Activated gamma-delta T cell treated with anti-CD3 and anti-CD28 coated beads, Interleukin-2, amount 50 U/mL, for 16 hours (primary cell): ENCODE measurements at places on chromosomes 11 and 22.

- DNase-seq: no peak
These were observed 1.2 kb downstream of the MICALL1 start for GRCh38 chr22:37907036-37907954.

DNA sequence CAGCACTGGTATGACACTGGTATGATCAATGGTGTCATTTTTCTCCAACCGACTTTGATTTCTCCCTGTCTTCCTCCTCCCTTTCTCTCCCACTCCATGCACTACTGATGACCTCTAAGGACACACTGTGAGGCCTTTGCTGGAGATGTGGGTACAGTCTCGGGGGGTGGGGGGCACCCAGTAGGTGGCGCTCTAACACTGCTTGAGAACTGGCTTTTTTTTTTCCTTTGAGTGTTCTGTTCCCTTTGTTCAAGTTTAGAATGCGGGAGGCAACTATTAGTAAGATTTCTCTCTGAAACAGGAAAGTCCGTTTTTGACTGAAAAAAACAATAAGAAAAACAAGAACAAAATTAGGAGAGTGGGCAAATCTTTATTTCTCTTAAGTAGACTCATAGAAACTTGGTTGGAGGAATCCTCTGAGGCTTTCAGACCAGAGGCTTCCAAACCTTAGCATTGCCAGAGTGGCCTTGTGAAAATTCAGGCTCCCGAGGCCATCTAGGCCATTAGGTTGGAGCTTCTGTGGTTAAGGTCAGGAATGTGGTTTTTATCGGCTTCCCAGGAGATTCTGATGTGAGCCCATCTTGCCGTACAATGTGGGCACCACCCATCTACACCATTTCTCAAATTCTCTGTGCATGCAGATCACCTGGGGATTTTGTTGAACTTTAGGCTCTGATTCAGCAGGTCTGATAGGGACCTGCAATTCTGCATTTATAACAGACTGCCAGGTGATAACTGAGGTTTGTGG lies 43.2 kb downstream of the PANX1 start:
- no peak for DNase-seq

- no peak for DNase-seq
These were observed 984.3 kb upstream of the CCDC90B start for GRCh38 chr11:84270466-84270865.

DNA sequence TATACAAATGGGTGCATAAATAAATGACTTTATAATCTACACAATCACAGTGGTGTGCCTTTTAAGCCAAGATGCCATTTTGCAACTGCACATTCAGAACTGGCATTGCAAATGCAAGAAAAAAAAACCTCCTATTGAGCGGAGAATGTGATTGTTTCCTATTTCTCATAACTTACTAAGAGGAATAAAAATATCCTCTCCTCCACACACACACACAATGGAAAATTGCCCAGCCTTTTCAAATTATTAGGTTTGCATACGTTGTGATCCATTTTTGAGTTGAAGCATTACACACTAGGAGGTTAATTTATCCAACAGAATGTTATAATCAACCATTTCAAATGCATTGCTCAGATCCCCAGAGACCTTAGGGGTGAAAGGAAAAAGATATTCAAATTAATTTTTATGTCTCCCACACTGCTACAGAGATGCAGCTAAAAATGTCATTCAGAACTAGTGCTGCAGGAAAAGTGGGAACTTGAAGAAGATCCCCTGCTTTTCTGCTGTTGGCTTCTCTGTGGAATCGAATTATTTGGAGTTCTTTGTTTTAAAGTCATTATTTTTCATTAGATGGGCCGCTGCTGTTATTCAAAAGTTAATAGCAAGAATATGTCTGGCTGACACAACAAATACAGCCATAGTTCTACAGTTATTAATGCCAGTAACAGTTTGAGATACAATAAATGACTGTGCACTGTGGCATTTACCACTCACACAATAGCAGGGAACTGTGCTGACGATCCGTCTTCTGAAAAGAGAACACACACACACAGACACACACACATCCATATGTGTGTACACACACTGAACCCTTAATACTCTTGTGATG lies 299.9 kb upstream of the ANO5 start:
- no peak for DNase-seq

- no peak for DNase-seq
These were observed 7.0 kb downstream of the MADD start for GRCh38 chr11:47276923-47277322.

DNA sequence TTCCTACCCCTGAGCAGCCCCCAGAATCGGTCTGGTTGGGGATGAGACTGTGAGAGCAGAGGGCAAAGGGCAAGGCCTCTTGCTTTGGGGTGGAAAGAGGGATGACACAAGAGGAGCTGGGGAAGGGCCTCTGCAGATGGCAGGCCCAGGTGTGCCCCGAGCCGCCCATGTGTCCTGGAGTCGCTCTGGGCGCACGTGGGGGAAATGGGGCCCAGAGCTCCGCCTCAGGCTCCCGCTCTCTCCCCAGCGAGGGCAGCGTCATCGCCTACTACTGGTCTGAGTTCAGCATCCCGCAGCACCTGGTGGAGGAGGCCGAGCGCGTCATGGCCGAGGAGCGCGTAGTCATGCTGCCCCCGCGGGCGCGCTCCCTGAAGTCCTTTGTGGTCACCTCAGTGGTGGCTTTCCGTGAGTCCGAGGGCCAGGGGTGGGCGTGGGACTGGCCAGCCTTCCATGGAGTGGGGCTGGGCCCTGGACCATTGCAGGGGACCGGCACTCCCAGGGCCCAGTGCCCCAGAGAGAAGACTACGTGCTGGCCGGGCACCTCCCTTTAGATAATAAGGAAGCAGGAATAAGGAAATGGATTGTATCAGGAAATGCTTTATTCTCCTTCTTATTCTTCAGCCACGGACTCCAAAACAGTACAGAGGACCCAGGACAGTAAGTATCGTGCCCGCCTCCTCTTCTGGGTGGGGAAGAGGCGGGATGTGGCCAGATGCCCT lies 30.1 kb downstream of the ST14 start:
- DNase-seq: no peak

GRCh38 chr22:46361826-46362202 lies 26.3 kb downstream of the TRMU start:
- DNase-seq: no peak

- DNase-seq: no peak
These were observed 41.0 kb upstream of the EIF3D start for GRCh38 chr22:36569999-36570398.

GRCh38 chr22:23548501-23549197 lies 31.4 kb downstream of the IGLL1 start:
- DNase-seq: no peak

DNA sequence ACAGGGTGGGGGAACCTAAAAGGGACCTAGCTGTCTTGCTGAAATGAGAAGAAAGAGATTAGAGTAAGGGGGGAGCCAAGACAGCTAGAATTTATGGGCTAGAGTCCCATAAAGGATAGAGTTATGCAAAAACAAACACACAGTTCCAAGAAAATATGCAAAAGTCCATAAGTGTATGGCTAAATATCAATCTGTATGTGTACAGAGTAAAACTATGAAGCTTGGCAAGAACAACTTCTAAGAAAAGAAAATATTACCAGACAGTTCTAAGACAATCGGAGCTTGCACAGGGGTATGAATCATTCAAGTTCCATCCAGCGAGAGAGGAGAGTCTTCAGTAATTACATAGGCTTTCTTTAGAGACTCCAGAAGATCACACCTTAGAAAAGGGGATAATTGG lies 41.8 kb downstream of the GDPD4 start:
- no peak for DNase-seq

DNA sequence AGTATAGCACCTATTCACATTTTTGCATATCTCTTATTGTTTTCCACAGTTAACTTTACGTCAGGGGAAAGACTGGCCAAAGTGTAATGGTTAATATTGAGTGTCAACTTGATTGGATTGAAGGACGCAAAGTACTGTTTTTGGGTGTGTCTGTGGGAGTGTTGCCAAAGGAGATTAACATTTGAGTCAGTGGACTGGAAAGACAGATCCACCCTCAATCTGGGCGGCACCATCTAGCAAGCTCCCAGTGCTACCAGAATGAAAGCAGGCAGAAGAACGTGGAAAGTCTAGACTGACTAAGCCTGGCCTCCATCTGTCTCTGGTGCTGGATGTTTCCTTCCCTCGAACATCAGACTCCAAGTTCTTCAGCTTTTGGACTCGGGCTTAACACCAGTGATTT lies 1900.7 kb upstream of the RAG2 start:
- no peak for DNase-seq

DNA sequence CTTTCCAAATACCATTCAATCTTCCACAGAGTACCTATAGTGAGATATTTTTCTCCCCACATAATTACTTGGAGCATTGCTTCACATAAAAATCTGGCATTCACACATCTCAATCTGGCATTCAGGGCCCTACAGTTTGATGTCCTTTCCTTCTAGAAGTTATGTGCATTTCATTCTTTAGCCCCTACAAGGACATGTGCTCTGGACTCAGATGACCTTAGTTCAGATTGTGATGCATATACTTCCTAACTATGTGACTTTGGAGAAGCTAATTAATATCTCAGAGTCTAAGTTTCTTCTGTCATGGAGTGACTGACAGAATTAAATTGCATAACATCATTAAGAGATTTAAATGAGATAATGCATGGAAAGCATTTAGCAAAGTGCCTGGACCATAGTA lies 25.9 kb upstream of the PRSS23 start:
- no peak for DNase-seq

- DNase-seq: no peak
These were observed 35.6 kb downstream of the TPBGL start for GRCh38 chr11:75276186-75276585.

- no peak for DNase-seq
These were observed 18.3 kb downstream of the CYTH4 start for GRCh38 chr22:37300551-37301017.

DNA sequence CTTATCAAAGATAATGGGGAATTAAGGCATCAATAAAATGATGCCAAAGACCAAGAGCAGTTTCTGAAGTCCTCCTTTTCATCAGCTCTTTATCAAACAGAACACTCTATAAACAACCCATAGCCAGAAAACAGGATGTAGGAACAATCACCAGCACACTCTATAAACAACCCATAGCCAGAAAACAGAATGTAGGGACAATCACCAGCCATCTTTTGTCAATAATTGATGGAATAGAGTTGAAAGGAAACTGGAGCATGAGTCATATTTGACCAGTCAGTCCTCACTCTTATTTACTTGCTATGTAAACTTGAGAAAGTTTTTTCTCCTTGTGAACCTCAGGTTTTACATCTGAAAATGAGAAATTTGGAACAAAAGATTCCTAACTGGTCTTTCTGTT lies 10.0 kb downstream of the MS4A2 start:
- DNase-seq: no peak

DNA sequence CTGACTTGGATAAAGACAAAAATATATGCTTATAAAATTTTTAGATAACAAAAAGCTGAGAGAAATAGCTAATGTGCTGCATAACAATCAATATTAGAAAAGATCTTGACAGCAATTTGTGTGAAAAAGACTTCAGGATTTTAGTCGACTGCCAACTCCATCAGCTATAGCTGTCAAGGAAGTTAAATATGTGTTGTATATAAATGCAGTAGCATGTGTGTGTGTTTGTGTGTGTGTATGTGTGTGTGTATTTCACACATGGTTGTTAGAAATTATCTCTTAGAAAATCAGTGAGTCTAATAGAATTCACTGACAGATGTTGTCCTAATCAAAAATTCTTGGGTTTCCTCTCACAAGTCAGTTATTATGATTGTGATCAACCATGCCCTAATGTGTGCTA lies 171.2 kb downstream of the CASP12 start:
- DNase-seq: no peak

DNA sequence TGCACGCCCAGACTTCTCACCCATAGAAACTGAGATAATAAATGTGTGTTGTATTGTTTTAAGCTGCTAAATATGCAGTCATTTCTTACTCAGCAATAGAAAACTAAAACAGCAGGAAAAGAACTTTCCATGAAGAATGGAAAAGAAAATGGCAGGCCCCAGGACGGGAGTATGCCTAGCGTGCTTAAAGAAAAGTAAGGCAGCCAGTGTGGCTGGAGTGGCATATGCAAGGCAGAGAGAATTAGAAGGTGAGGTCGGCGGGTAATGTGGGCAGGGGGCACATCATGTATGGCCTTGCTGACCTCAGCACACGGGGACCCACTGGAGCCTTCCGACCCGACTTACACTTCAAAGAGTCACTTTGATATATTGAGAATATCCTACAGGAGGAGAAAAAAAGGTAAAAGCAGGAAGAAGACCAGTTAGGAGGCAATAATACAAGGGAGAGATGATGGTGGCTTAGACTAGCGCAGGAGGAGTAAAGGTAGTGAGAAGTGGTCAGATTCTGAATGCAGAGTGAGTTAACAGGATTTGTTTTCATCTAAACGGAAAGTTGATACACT lies 20.5 kb downstream of the TBRG1 start:
- no peak for DNase-seq

DNA sequence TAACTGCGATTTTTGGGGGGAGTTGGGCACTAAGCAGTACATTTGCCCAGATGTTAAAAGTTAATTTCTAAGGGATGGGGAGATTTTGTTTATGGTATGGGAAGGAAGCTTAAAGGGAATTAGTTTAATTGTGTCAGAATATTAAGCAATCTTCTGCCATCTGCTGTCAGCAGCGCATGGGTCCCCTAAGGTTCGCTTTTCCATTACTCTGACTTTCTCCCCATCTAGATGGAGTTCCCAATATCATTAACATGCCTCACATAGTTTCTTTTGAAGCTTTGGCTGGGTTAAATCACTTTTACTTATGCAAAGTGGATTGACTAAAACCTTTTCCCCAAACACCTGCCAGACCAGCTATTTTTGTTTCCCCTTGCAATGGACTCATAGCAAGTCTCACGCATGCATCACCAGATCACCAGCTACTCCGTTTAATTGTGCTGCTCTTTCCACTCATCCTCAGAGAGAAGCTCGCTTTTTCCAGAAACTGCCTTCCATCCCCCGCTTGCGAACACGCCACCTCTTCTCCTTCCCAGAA lies 172.7 kb downstream of the FAT3 start:
- no peak for DNase-seq

- DNase-seq: no peak
These were observed 85.3 kb upstream of the HORMAD2 start for GRCh38 chr22:29994943-29995342.

GRCh38 chr11:88152381-88152780 lies 22.9 kb downstream of the RAB38 start:
- DNase-seq: no peak

GRCh38 chr11:81421251-81421860 lies 1312.3 kb downstream of the FAM181B start:
- DNase-seq: no peak

DNA sequence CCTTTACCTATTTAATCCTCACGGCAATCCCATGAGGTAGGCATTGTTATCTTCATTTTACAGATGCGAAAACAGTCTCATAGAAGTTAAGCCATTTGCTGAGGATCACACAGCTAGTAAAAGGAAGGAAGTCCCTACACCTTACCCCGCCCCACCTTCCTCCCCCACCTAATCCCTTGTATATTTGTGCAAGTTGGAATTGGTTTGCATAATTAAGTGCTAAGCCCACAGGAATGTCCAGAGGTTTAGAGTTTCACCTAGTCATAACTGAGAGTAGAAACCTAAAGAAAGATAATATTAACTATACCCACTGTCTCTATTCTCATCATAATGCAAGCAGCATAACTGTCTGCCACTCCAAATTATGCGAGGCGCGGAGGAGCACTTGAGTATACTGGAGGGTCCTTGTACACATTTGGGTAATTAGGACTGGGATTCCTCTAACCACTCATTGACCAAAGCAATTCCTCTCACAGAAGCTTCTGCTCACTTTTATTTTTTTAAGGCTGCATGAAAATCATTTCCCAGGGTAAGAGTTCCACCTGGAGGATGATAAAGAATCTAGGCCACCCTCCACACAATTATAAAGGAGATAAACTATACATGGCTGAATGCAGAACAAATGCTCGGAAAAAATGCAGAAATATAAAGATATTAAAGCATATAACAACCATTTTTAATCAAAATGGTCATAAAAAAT lies 199.9 kb downstream of the FAM181B start:
- no peak for DNase-seq
